Activated CD4-positive, alpha-beta T cell treated with anti-CD3 and anti-CD28 coated beads, Interleukin-2, amount 10 ng/mL, durations not matched to agents 7 days and 5 days (primary cell): ENCODE measurements at places on chromosomes 5 and 9. TPM values are rescaled to one million over a fixed set of nuclear protein-coding genes. Genes with fewer than 3 reads are reported as not detected.

- H3K36me3 ChIP-seq, result no peaks in the 10 kb centered on the region
- no peak for DNase-seq
- no peak overlapping the region for H3K4me3 ChIP-seq
- no peaks in the 10 kb centered on the region for H3K27me3 ChIP-seq
Observed at GRCh38 chr5:170971-171800, 20.1 kb upstream of the LRRC14B start.

FAM169A gene
- 3.1 TPM for total RNA-seq

PCDHA1 gene
- not detected for total RNA-seq

DNA sequence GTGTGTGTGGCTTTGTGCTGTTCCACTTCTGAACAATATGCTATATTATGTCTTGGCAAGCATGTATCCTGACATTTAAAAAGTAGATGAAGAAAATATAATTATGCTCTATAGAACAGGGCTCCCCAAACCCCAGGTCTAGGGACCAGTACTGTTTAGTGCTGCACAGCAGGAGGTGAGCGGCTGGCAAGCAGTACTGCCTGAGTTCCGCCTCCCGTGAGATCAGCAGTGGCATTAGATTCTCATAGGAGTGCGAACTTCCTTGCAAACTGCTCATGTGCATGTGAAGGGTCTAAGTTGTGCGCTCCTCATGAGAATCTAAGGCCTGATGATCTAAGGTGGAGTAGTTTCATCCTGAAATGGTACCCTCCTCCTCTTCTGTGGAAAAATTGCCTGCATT lies 979.1 kb upstream of the CTNND2 start:
- no peak overlapping the region for H3K27ac ChIP-seq
- no peaks in the 10 kb centered on the region for H3K36me3 ChIP-seq
- no peak overlapping the region for H3K4me3 ChIP-seq
- no peak for DNase-seq
- no peaks in the 10 kb centered on the region for H3K27me3 ChIP-seq

ACTBL2 gene
- not detected for total RNA-seq

PCA3 gene
- total RNA-seq, result not detected

- no peaks in the 10 kb centered on the region for H3K4me1 ChIP-seq
- no peak for DNase-seq
- H3K4me3 ChIP-seq, result no peak overlapping the region
- no peaks in the 10 kb centered on the region for H3K36me3 ChIP-seq
- H3K27me3 ChIP-seq, result no peaks in the 10 kb centered on the region
- no peak overlapping the region for H3K27ac ChIP-seq
Observed at GRCh38 chr9:100879884-100880283, 148.6 kb upstream of the PLPPR1 start.

AFAP1L1 gene
- total RNA-seq, result not detected

- H3K27me3 ChIP-seq, result peaks cover 25% of the 10 kb centered on the region
- no peaks in the 10 kb centered on the region for H3K4me1 ChIP-seq
- no peak overlapping the region for H3K4me3 ChIP-seq
- no peak overlapping the region for H3K27ac ChIP-seq
Observed at GRCh38 chr9:6214903-6215302, 704 bp upstream of the IL33 start.

DNA sequence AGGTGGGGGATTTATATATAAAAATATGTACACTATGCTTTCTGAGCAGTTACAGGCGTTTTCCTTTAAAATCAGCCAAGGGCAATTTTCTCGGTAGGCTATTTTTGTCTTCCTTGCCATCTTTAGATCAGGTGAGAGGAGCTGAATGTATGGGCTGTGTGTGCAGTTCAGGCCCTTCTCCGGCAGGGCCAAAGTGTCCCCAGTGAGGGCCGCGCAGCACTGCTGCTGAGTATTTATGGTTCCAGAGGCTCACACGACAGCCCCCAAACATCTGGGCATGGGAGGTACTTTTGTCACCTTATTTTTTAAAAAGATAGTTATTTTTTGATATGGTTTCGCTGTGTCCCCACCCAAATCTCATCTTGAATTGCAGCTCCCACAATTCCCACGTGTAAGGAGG lies 11.5 kb downstream of the GFPT2 start:
- no peak overlapping the region for H3K27ac ChIP-seq
- H3K36me3 ChIP-seq, result no peaks in the 10 kb centered on the region
- DNase-seq, result no peak
- no peaks in the 10 kb centered on the region for H3K27me3 ChIP-seq

SPAG8 gene
- 2.5 TPM for total RNA-seq

GRCh38 chr5:29197631-29198454 lies 1995.6 kb upstream of the CDH6 start:
- H3K27me3 ChIP-seq, result no peaks in the 10 kb centered on the region
- no peak for DNase-seq
- H3K27ac ChIP-seq, result no peak overlapping the region
- H3K4me3 ChIP-seq, result no peak overlapping the region
- H3K36me3 ChIP-seq, result no peaks in the 10 kb centered on the region
- no peaks in the 10 kb centered on the region for H3K4me1 ChIP-seq

DNA sequence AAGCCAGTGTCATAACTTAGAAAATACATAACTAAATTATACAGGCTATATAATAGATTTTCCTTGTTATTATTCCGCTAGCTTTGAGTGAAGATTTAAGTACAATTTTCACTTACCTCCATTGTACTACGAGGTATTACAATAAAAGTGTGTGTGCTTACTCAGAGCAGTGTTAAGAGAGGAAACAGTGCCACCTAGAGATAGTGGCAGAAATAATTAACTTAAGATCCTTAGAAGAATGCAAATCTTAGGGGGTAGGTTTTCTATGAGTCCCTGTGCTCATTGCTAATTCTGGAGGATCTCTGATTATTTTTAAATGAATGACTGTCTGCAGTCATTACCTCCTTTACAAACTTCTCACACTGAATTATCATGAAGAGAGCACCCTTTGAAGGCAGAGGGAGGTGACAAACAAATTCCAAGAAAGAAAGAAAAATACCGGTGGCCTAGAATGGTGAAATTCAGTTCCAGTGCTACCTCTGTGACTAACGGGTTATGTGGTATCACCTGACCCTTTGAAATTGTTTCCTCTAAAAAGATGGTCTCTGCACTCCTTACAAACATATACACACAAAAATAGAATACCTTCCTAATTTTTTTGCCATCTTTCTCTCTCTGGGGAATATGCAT lies 379.8 kb downstream of the TRIM36 start:
- H3K36me3 ChIP-seq, result no peaks in the 10 kb centered on the region
- no peak overlapping the region for H3K27ac ChIP-seq
- DNase-seq, result no peak
- no peak overlapping the region for H3K4me3 ChIP-seq
- no peaks in the 10 kb centered on the region for H3K4me1 ChIP-seq

AQP7 gene
- total RNA-seq, result 0.35 TPM

INSL4 gene
- not detected for total RNA-seq

- H3K36me3 ChIP-seq, result no peaks in the 10 kb centered on the region
- peaks cover 9% of the 10 kb centered on the region for H3K27me3 ChIP-seq
- H3K4me1 ChIP-seq, result peaks cover 4% of the 10 kb centered on the region
- no peak overlapping the region for H3K27ac ChIP-seq
- no peak overlapping the region for H3K4me3 ChIP-seq
Observed at GRCh38 chr5:174325431-174325830, 279.9 kb downstream of the NSG2 start.

DNA sequence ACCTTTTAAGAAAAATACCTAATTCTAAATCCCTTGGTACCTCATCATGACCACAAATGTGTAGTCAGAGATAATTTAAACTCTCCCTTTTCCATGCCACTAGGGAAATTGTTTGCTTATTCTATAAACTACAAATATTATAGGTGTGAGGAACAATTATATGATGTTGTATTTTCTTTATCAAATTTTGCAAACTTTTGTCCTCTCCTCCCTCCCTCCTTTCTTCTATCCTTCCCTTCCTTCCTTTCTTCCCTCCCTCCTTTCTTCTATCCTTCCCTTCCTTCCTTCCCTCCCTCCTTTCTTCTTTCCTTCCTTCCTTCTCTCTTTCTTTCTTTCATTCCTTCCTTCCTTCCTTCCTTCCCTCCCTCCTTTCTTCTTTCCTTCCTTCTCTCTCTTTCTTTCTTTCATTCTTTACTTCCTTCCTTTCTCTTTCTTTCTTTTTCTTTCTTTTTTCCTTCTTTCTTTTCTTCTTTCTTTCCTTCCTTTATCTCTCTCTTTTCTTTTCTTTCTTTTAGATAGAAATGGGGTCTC lies 41.2 kb downstream of the SPZ1 start:
- H3K4me1 ChIP-seq, result no peaks in the 10 kb centered on the region
- DNase-seq, result no peak
- H3K27ac ChIP-seq, result no peak overlapping the region
- H3K36me3 ChIP-seq, result no peaks in the 10 kb centered on the region
- no peaks in the 10 kb centered on the region for H3K27me3 ChIP-seq

MZB1 gene
- total RNA-seq, result 12.7 TPM

DNA sequence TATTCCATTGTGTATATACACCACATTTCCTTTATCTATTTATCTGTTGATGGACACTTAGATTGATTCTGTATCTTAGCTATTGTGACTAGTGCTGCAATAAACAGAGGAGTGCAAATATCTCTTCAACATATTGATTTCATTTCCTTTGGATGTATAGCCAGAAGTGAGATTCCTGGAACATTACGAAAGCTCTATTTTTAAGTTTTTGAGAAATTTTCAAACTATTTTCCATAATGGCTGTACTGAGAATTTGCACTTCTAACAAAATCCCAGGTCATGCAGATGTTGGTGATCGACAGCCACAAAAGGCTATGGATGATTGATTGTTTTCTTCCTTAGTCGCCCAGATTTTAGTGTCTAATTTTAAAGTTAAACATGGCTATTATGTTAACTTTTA lies 132.7 kb upstream of the MTAP start:
- no peak for DNase-seq
- peaks cover 2% of the 10 kb centered on the region for H3K27me3 ChIP-seq
- no peak overlapping the region for H3K27ac ChIP-seq
- H3K36me3 ChIP-seq, result no peaks in the 10 kb centered on the region
- peaks cover 20% of the 10 kb centered on the region for H3K4me1 ChIP-seq
- no peak overlapping the region for H3K4me3 ChIP-seq

DNA sequence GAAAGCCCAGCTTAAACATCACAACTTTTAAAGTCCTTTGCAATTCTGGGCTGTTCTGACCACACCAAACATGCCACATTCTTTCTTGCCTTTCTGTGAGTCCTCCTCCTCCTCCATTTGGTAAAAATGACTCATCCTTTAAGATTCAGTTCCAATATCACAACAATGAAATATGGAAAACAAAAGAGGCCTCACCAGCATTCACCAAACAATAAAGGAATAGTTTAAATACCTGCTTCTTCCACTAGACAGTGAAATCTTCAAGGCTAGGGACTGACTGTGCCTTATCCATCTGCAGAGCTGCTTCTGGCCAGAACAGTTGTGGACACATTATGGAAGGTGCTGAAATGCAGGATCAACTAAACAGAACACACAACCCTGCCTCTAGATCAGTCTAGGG lies 36.0 kb downstream of the NR6A1 start:
- peaks cover 2% of the 10 kb centered on the region for H3K27me3 ChIP-seq
- H3K36me3 ChIP-seq, result no peaks in the 10 kb centered on the region
- no peak overlapping the region for H3K4me3 ChIP-seq
- peaks cover 3% of the 10 kb centered on the region for H3K4me1 ChIP-seq

GRCh38 chr5:52282647-52283046 lies 505.1 kb upstream of the ITGA1 start:
- no peak overlapping the region for H3K27ac ChIP-seq
- no peaks in the 10 kb centered on the region for H3K4me1 ChIP-seq
- no peaks in the 10 kb centered on the region for H3K27me3 ChIP-seq
- no peaks in the 10 kb centered on the region for H3K36me3 ChIP-seq
- H3K4me3 ChIP-seq, result no peak overlapping the region

MAMDC2 gene
- not detected for total RNA-seq

DNA sequence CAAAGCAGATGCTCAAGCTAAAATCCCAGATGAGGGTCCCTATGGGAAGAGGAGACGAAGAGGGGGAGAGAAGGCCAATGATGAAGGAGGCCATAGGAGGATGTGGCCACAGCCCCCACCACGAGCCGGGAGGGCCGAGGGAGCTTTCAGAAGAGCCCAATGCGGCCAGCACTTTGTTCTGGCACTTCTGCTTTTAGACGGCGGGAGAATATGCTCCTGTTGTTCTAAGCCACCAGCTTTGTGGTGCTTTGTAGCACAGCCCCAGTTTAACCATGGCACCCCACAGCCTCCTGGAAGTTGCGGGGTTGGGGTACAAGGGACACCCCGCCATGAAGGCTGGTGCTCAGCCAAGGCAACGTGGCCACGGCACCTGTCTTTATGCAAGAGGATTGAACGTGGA lies 33.4 kb downstream of the LPCAT1 start:
- H3K36me3 ChIP-seq, result peaks cover 37% of the 10 kb centered on the region
- no peak overlapping the region for H3K4me3 ChIP-seq
- DNase-seq, result no peak
- no peak overlapping the region for H3K27ac ChIP-seq
- peaks cover 53% of the 10 kb centered on the region for H3K4me1 ChIP-seq

DNA sequence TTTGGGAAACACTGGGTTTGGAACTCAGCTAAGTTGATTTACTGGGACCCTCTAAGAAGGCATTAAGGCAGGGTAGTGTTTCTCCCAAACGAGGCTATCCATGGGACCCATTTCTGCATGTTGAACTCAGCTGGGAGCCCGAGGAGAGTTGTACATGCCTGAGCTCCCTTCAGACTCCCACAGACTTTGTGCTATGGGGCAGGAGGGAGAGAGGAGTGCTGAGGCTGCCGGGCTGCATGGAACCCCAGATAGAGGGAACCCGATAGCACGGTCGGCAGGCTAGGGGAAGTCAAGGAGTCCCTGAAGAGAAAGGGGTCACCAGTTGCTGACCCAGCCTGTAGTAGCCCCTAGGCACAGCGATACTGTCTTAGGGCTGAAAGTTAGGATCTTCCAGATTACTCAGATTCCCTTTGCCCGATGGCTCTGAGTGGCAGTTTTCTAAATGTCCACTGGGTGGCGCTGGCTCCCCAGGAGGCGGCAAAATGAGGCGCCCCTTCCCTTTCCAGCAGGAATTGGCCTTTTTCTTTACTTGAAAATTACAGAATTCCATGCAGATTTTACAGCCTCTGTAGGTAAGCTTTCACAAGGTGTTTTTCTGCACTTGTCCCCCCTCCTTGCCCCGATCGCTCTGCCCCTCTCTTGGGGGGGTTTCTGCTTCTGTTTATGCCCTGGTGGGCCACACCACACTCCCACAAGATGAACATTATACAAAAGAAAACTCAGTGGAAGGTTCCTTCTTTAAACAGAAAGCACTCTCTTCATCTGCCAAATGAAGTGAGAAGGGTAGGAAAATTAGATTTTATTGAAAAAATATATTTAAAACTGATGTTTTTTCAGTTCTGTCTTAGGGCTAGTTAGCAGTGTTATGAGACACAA lies 17.8 kb downstream of the NANS start:
- peaks cover 26% of the 10 kb centered on the region for H3K36me3 ChIP-seq
- no peaks in the 10 kb centered on the region for H3K27me3 ChIP-seq
- no peak overlapping the region for H3K4me3 ChIP-seq
- peaks cover 45% of the 10 kb centered on the region for H3K4me1 ChIP-seq
- DNase-seq, result peak; percentile 70
